ENCODE measurements at places on chromosomes 11 and 22.

DNA sequence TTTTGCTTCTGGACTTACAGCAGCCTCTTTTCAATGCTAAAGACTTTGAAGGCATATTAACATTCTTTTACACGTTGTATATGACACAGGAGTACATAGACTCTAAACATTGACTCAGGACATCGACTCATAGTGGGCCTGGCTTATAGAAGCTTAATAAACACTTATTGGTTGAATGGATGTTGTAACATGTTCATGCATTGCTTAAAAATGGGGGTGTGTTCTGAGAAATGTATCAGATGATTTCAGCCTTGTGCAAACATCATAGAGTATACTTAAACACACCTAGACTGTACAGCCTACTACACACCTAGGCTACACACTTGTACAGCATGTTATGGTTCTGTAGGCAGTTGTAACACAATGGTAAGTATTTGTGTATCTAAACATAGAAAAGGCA, 17.9 kb downstream of the TTC17 start:
- no peak for DNase-seq

DNA sequence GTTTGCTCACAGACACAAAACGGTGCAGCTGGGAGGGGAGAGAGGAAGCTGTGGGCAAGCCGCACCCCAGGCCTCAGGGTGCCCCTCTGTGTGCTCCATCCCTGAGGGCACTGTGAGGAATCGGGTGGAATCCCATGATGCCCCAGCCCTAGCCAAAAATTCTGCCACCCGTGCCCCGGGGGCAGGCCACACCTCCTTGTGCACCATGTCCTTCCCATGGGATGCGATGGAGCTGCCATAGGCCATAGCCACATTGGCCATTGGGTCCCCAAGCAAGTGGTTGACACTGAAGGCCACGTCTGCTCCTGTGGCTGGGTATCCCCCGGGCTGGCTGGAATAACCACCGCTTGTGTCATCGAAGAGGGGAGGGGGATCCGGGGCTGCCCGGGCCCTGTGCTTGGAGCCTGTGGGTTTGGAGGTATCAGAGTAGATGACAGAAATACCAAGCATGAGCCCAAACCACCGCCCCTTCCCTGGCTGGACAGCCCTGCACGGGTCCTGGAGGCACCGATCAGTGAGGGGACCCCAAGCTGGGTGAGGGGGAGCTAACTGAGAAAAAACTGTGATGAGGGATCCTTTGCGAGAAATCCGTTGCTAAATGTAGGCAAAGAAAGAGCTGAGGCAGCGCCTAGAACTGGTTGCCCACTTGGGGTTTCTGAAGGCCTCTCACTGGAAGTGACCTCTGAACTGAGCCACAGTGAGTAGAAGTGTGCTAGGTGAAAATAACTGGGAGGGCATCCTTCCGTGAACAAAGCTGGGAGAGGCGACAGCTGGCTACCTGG, 863 bp downstream of the YIF1A start:
- no peak for DNase-seq

- DNase-seq = no peak
Measured at GRCh38 chr11:40306938-40307548, 1152.4 kb downstream of the LRRC4C start.

- no peak for DNase-seq
Measured at GRCh38 chr11:72637198-72637597, 37.0 kb downstream of the PDE2A start.

- DNase-seq = no peak
Measured at GRCh38 chr22:19887256-19887985, 32.7 kb upstream of the GNB1L start.

DNA sequence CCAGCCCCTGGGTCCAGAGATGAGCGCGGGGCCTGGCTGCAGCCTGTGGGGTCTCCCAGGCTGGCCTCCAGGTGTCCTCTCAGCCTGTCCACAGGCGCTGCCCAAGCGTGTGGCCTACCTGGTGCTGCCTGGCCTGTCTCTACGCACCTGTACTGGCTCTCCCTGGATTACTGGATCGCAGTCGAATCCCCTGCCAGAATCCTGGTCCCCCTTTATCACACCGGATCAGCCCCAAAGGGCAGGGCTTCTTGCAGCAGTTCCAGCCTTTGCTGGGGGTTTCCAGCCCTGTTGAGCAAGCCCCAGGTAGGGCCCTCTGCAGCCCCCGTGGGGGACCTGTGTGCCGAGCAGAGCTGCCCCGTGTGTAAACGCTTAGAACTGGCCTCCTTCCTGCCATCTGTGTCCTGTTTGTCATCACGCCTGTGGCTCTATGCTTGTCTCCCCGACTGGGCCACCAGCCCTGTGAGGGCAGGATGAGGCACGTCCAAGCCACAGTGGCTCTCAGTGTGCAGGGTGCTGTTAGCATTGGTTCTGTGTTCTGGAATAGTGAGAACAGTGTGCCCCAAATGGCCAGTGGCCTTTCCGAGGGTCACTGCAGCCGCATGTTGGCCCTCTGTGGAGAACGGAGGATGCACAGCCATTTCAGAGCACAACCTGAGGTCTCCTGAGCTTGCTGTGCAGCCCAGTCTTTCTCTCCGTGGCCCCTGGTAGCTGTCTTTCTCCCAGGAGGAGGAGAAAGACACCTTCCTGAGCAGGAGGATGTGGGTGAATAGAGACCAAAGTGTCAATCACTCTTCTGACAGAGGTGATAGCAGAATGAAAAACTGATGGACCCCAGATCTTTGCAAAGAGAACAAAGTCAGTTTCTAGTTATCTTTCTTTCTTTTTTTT, 13.9 kb upstream of the TXNRD2 start:
- no peak for DNase-seq

GRCh38 chr11:122394313-122394712, 261.2 kb upstream of the UBASH3B start:
- DNase-seq = no peak

- no peak for DNase-seq
Measured at GRCh38 chr11:35061516-35062440, 77.2 kb upstream of the CD44 start.

DNA sequence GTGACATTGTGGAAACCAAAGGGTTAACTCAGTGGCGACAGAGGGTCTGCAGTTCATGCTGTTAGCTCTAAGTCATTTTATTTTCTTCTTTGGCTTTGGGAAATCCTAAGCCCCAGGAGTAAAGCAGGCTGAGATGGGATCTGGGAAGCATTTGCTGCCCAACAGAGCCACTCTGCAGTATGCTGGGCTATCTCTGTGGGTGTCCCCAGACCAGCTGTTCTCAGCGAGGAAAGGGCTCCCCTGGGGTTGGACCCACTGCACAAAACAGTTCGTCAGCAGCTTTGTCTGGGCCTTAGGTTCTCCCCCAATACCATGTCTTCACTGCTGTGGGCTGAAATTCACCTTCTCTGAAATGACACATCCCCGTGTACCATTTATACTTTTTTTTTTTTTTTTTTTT, 34.0 kb downstream of the KREMEN1 start:
- DNase-seq = no peak
